ENCODE measurements at places on chromosomes 3 and 15.

- DNase-seq, result no peak
Observed at GRCh38 chr3:115217678-115218451, 70.8 kb upstream of the ZBTB20 start.

- no peak for DNase-seq
Observed at GRCh38 chr3:123719862-123720453, 135.1 kb upstream of the HACD2 start.

GRCh38 chr15:27741226-27741860 is 357.8 kb downstream of the OCA2 start:
- DNase-seq, result no peak

DNA sequence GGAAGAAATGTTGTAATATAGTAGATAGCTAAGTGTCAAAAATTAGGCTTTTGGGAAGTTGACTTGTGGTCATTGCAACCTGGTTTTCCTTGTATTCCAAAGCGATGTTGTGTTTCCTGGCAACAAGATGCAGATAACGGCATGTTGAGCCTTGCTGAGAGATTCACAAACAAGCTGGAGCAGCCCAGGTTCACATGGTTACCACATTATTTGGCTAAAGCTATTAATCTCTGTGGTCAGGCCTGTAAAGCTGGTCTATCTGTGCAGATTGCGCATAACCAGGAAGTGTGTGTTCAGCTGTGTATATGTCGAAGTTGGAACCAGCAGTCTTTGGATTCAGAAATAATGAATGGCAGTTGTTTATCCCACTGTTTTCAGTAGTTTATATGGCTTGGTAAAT is 6.6 kb downstream of the TIPARP start:
- no peak for DNase-seq

DNA sequence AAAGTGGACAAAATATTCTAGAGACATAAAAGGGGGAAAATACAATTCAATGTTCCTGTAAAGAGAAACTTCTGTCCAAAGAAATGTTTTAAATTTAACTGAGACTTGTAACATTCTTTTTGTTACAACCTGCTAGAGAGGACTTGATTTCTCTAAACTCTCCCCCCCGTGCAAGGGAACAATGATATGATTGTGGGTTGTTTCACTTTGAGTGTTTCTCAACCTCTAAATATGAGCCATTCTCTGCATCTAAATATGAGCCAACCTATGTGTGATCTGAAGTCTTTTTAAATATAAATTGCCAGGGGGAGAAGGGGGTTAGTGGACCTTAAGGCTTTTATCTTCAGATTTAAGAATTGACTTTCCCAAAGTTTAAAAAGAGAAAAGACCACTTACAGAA is 14.6 kb downstream of the ZNF860 start:
- no peak for DNase-seq

DNA sequence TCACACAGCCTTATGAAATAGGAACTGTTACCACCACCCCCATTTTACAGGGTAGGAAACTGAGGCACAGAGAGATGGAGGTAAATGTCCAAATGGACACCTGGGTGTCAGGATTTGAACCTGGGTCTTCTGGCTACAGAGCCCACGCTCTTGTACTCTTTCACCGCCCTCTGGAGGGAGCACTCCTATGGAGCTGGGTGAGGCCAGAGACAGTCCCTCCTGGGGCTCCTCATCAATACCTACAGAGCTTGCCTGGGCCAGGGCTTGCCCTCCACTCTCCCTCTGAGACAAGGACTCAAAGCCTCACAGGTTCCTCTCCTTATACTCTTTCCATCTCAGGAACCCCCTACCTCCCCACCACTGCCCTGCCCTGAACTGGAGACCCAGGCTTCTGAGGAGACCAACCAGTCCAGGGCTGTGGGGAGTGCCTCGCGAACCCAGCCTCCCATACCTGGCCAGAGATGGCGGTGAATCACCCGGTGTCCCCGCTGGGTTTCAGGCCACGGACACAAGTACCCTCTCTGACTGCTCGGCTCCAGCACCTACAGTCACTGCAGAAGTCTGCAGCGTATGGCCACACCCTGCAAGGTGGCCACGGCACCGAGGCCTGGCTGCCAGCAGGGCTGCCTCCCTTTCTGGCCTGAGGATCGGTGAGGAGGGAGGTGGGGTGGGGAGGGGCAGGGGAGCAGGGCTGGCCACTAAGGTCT is 22.1 kb upstream of the ATP2B2 start:
- no peak for DNase-seq

GRCh38 chr3:70608434-70608833 is 296.0 kb upstream of the MDFIC2 start:
- DNase-seq, result no peak

GRCh38 chr3:124669470-124669869 is 60.8 kb upstream of the UMPS start:
- no peak for DNase-seq

DNA sequence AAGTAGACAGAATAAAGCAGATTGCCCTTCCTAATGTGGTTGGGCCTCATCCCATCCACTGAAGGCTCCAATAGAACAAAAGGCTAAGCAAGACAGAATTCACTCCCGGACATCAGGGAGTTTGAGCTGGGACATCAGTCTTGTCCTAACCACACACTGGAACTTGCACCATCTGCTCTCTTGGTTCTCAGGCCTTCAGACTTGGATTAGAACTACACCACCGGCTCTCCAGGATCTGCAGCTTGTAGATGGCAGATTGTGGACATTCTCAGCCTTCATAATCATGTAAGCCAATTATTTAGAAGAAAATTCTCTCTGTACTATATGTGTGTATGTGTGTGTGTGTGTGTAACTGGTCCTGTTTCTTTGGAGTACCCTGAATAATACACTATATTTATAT is 394.7 kb upstream of the LMCD1 start:
- no peak for DNase-seq

DNA sequence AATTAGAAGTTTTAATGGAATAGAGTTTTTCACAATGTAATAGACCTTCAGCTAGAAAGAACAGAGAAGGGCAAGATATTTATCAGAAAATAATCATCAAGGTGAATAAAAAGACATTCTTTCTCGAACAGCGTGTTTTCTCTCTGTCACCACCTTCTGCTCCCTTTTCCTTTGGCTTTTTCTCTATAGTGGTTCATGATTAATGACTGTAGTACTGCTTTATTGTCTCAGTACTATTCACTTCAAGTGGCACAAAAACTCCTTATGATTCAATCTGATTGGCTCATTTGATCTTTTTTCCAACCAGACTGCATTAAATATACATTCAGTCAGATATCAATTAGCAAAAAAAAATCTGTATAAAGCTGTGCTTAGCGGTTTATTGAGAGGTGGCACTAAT is 516.0 kb downstream of the OTOL1 start:
- DNase-seq, result no peak

- no peak for DNase-seq
Observed at GRCh38 chr3:57094575-57094974, 34.1 kb downstream of the SPATA12 start.

GRCh38 chr3:49630784-49631183 is 43.4 kb upstream of the APEH start:
- no peak for DNase-seq

DNA sequence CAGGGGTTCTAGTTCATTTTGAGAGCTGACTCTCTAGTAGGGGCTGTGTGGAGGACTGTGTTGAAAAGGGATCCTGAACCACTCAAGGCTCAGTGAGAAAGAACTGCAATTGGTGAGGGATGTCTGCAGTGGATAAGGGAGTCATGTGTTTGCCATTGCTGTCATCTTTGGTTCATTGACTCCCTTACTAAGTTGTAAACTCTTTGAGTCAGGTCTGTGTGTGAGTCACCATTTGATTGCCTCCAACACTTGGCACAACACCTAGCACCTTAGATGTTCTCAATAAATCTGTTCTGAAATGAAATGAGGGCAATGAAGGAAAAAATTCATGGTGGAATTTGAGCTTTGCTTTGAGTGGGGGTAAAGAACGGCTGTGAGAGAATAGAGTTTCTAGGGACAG is 51.7 kb downstream of the PLS1 start:
- DNase-seq, result no peak

GRCh38 chr3:149313542-149313941 is 19.9 kb downstream of the TM4SF18 start:
- no peak for DNase-seq

- DNase-seq, result peak; percentile 9
Observed at GRCh38 chr3:12706504-12707253, 42.8 kb upstream of the RAF1 start.

DNA sequence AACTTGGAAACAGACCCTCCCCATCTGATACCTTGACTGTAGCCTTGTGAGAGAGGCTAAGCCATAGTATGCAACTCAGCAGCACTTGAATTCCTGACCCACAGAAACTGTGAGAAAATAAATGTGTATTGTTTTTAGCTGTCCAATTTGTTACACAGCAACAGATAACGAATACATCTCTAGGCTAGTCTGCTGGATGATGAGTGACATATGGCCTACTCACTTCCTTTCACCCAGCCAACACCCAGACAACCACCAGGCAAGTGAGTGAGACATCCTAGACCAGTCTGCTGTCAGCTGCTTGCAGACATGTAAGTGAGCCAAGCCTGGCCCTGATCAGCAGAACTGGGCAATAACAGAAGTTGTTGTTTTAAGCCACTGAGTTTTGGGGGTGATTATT is 19.2 kb upstream of the SMAD6 start:
- DNase-seq, result no peak

GRCh38 chr3:170358042-170359010 is 811 bp downstream of the SKIL start:
- peak; percentile 50 for DNase-seq

DNA sequence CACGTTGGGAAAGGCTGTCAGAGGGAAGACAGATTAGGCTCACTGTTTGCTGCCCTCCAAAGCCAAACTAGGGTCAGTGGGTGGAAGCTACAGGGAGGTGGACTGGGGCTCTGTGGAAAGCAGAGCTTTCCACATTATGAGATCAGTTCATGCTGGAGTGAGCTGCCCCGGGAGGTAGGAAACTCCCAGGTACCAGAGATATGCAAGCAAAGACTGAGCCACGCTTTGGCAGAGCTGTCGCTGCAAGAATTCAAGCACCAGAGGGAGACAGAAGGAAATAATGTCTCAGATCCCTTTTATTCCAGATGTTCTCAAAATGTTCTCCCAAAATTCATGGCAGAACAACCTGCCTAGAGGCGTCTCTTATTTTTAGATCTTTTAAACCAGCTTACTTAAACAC is 286.6 kb downstream of the WDR72 start:
- DNase-seq, result no peak

DNA sequence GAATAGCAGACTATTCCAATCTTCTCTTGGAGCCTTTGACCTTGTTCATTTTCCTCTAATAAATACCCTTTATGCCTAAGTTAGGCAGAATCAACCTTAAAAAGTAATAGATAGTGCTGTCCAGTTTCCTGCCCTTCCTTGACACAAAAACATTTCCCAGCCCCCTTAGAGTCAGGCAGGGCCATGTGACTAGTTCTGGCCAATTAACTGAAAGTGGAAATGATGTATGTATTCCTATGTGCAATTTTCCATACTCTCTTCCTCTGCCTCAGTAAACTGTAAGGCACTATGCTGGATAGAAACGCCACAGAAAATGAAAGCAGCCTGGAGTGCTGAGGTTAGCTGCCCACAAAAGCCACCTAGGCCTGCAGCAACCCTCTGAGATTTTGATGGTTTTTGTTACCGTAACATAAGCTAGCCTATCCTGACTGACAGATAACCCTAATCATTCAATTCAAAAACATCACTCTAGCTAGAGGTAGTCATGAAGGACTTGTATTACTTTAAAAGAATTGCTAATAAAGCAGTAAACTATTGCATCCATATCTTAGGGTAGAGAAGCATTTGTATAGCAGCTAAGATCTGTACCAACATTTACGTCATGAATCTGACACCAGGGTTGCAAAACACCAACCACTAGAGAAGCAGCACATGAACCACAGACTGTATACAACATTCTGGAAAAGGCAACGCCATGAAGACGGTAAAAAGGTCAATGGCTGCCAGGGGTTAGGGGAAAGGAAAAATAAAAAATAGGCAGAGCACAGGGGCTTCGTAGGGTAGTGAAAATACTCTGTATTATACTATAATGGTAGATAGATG is 112.9 kb downstream of the ULK4 start:
- DNase-seq, result no peak

DNA sequence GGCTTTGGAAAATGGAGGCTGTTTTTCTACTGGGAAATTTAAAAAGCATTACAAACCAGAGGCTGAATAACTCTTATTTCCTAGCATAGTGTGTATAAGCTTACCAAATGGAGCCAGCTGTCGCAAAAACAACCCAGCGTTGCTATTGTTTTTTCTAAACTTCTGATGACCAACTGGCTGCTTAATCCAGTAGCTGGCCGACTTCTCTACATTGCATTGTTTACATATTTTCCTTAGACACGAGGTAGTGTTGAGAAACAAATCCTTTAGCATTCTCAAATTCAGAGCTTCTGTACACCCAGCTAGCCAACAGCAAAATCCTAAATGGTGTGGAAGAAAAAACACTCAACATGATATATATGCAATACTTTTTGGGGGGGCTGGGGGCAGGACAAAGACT is 161.0 kb upstream of the ADAMTS9 start:
- no peak for DNase-seq

DNA sequence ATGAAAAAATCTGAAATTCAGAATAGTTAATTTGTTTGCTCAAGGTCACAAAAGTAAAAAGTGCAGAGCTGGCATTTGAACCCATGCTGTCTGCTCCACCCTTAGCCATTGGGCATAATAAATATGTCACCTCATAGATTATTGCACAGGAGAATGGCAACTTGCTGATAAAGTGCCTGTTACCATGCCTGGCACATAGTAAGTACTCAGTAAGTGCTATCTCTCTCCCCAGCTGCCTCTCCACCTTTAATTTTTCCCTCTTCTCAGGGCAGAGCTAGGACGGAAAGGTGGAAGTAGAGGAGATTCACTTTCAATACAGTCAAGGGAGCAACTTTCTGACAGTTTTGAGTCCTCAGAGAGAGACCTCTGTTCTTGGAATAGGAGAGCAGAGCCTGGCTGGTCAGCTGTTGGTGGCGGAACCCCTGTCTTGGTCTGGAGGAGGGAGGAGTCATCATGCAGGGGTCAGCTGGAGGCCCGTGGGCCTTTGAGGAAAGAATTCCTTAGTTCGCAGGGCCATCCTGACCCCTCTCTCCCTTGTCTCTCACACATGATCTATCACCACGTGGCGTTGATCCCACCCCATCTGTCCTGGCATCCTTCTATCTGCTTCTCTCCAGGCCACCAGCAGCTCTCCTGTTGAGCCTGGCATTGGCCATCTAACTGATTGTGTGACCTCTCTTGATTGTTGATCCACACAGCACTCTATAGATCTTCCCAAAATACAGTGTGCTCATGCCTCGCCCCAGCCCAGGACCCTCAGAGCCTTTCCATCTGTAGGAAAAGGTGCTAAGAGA is 149.3 kb downstream of the RPLP1 start:
- no peak for DNase-seq

GRCh38 chr15:98530570-98530969 is 117.8 kb upstream of the IGF1R start:
- DNase-seq, result no peak

- no peak for DNase-seq
Observed at GRCh38 chr15:73918784-73919183, 7.5 kb upstream of the LOXL1 start.

DNA sequence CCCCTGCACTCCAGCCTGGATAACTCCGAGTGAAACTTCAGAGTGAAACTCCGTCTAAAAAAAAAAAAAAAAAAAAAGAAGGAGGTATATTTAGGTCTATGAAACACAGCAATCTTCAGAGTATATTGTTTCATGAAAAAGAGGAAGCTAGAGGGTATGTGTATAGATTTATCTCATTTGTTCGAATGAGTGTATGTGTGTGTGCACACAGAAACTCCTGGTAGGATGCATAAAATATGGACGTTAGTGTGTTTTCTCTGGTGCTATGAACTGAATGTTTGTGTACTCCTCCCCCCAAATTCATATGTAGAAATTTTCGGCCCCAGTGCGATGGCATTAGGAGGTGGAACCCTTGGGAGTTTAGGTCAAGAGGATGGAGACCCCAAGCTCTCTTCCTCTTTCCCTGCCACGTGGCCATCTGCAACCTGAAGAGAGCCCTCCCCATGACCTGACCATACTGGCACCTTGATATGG is 98.6 kb upstream of the KLF13 start:
- DNase-seq, result no peak

All from activated CD4-positive, CD25-positive, alpha-beta regulatory T cell (primary cell).